Activated naive CD4-positive, alpha-beta T cell (primary cell): ENCODE measurements at places on chromosomes 11 and 22.

- DNase-seq: no peak
These were observed 18.9 kb downstream of the POLA2 start for GRCh38 chr11:65280646-65281045.

DNA sequence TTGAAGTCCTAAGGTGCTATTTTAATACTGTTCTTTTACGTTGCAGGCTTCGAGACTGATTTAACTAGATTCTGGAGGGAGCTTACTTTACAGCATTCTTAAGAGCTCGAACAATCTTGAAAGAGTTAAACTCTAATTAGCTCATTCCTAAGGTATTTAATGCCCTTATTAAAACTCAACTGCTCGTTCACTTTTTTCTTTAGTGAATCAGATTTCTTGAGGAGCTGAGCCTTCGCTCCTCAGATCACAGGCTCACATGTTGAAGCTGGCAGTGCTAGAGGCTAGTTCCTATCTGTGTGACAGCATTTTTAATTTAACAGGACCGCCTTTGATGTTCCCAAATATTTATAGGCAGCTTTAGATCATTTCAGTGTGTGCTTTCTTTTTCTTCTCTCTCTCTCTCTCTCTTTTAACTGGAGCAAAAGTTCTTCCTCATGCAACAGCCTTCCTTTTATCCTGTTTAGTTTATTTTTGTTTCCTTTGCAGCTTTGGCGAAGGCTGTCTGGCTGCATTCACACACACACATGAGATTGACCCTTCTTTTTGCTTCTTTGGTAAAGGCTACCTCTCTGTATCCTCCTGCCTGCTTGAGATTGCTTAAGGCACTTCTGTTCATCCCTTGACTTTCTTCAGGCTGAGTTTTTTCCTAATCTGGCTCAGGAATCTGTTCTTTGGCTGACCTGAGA lies 21.0 kb downstream of the ZNRF3 start:
- no peak for DNase-seq

DNA sequence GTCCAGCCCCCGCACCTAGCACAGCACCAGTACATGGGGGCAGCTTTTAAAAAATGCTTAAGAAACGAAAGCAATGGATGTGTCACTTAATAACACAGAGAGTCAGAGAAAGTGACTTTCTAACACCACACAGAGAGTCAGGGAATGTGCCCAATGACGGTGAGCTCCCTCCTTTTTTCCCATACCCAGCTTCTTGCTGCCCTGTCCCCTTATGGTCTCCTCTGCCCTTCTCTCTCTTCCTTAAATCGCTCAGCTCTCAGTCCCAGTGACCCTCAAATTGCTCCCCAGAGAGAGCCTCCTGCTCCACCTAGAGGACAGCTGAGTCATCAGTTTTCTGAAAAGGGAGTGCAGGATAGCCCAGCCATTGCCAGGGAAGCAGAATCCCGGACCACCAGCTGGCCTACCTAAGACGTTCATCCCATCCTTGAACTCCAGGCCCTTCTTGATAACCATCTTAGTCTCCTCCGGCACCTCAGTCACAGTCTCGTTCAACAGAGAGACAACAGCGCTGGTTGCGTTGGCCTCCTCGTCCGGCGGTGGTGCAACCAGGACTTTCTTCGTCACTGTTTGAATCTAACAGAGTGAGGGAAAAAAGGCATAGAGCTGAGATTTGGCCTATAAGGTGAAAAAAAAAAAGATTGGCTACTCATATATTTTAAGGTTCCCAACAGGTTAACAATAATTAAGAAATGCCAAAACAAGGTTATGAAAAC lies 113.5 kb downstream of the SLC1A2 start:
- DNase-seq: no peak

DNA sequence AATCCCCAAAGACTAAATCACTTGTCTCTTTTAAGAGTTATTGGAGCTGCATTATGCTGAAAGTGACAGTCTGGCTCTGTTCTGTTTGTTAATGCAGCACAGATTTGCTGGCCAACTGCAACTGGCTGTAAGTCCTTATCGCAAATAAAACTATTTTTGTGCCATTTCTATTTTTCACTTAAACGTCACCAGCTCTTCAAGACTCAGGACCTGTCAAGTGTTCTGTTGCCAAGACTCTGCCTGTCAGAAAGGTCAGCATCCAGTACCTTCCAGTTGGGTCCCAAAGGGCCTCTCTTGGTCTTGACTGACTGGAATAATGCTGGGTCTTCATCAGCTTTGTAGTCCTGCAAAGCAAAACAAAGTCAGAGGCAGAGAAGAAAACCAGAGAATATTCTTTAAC lies 45.6 kb downstream of the PITPNB start:
- DNase-seq: no peak
